ENCODE measurements at places on chromosomes 1 and 21.

DNA sequence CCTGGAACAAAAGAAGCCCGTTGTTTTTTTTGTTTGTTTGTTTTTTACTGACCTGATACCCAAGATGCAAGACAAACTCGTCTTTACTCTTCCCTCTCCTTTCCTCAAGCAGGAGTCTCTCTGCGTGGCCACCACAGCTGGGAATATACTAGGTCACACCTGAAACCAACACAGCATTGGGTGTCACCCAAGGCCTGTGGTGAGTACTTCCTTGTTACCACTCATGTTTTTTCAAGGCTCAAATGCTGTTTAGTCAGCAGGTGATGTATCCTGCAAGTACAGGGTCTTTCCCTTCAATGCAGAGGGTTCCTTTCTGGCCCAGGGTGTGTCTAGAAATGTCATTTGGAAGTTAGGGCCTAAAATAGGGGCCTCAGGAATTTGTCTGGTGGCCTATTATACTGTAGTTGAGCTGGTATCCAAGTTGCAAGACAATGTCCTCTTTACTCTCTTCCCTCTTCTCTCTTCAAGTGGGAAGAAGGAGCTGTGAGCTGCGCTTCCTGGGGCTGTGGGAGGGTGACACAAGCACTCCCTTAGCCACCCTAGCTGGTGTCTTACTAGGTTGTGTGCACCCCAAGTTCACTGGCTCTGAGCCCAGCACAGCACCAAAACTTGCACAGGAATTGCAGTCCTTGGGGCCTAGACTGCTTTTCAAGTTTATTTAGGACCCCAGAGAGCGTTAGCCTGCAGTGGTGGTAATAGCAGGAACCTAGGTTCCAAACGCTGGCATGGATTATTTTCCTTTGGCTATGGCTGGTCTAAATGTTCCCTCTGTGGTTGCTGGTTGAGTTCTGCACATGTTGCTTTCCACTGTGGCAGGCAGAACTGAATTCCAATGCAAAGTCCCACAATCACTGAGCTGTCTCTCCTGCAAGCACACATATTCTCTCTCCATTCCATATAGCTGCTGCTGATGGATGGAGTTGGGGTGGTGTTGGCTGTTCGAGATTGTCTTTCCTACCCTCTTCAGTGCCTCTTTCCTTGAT is 91.4 kb upstream of the LYPLAL1 start:
- no peak for DNase-seq

DNA sequence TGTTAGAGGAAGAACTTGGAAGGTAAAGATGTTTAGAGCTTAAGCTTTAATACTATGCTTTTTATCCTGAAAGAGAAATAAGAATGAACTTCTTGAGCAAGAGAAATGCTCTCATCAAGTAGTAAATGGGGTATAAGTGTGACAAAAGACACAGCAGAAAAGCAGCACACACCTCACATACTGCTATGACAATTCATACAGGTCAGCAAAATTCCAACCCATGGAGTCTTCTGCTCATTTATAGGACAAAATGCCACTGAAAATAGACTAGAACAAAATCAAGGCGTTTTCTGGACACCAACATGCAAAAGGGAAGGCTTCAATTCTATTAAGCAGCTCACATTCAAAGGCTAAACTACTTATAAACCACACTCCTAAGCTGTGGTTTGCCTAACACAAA is 61.2 kb downstream of the EYA3 start:
- no peak for DNase-seq

DNA sequence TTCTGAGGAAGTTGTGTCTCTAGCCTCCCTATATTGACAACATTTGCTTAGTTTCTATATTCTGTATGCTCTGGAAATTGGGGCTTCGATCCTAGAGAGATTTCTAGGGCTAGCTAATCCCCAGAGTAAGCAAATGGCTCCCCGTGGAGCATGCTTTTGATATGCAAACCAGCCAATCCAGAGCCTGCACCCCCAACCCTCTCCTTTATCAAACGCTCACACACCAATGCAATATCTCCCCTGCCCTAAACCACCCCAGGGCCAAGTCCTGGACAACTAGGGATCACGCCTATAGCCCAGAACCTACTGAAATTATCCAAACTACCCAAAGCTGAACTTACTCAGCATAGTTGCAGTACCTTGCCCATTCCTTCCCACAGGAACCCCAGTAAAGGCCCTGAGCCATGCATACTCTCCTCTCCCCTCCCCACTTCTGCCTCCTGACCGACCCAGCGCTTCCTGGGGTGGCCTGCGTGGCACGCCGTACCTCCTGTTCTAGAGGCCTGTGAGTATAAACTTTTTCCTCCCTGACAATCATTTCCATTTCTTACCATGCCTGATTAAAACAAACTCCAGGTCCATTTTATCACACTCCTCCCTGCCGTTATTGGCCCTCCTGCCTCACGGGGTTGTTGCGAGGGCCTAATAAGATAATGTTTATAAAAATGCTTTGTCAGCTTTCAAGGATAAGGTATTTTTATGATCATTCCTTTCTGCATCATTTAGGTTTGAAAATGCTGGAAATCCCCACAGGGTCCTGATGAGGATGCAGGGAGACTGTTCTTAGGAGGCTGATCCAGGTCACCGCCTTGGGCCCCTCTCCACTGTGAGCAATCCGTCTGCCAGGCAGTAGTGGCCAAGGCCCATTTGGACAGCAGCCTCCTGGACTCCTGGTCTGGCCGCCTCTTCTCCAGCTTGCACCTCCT is 102.7 kb downstream of the TENT5C start:
- DNase-seq = peak; percentile 51

- DNase-seq = no peak
Measured at GRCh38 chr1:32801096-32801715, 16.0 kb downstream of the YARS1 start.

DNA sequence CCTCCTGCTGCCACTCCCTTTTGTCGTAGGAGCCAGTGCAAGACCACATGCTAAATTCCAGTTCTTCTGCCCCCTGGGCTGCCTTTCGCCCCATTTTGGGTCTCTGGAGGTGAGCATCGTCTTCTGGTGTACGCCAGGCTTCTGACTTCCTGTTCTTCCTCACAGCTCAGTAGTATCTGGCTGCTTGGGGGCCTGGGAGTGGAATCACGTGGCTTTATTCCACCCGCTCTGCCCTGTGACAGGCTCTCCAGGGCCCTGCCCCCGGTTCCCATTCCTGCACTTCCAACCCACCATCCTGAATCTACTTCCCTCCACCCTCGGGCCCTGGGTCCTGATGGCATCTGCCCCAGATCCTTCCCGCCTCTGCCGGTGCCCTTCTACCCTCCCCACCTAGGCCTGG is 3.6 kb downstream of the NFASC start:
- no peak for DNase-seq

GRCh38 chr1:155669233-155670162 is 19.1 kb downstream of the YY1AP1 start:
- no peak for DNase-seq

DNA sequence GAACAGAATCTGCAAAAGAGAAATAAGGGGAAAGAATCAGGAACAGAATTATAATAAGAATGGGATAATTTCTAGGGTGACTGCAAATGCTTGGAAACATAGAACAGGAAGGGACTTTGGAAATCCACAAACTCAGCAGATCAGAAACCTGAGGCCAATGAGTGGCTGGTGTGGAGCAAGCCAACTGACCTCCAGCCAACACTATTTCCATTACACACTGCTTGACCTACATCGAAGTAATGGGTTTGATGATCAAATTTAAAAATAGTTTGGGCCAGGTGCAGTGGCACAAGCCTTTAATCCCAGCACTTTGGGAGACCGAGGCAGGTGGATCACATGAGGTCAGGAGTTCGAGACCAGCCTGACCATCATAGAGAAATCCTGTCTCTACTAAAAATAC is 284.9 kb downstream of the GRIK1 start:
- no peak for DNase-seq

DNA sequence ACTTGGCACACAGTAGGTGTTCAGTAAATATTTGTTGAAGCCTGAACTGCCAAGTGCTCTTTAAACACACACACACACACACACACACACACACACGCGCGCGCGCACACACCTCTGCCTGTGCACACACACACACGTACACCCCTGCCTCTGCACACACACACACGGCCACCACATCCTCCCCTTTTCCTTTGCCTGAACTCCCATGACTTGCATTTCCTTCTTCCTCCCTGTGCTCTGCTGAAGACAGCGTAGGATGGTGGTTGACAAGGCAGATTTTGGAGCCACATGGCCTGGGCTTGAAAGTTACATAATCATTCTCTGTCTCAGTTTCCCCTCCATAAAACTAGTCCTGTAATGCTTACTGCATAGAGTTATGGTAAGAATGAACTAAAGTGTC is 712.3 kb downstream of the PTPRU start:
- no peak for DNase-seq

GRCh38 chr1:105485207-105485606 is 1571.3 kb upstream of the PRMT6 start:
- DNase-seq = no peak

DNA sequence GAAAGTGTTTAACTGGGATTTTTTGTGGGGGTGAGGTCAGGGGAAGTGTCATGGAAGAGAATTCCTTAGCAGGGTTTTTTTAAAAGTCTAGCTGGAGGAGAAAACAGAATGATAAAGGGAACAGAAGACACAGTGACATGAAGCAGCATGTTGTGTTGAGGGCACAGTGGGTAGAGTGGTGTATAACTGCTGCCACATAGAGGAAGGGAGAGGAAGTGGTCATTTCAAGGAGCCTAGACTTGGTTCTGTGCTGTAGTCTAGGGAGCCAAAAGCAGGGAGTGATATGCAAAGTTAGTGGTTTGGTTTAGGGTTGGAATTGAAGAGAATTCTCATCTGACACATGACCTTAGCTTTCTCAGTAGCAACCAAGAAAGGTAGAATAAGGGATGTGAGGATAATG is 10.2 kb downstream of the EEIG2 start:
- DNase-seq = peak; percentile 36

GRCh38 chr21:37430184-37430821 is 63.7 kb downstream of the DYRK1A start:
- no peak for DNase-seq

DNA sequence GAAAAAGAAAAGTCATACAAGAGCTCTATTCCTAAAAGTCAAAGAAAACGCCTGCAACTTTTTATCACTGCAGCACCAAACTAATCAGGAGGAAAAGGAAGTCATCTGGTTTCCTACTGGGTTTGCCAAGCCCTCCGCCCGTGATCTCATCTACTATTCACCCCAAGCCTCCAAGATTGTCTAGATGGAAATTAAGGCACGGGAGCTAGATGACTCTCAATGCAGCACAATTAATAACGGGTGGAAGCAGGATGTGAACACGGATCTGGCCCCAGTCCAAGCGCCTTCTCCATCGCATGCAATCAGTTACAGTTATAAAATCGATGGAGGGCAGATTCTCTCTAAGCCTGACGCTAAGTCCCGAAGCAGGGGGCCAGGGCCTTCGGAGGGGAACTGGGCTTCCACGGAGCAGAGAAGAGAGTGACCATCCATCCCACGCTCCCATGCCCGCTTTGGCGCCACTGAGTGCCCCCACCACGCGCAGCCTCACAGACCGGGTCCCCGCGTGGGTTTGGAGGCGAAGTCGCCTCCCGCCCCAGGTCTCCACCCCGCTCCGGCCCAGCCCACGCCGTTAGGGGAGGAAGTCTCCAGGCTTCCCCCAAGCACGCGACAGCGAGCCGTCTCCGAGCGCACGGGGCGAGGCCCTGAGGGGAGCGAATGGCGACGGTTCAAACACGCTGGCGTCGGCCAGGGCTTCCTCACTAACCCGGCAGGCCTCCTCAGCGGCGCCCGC is 1.8 kb downstream of the HSF2BP start:
- DNase-seq = no peak

GRCh38 chr1:204592246-204592948 is 76.2 kb downstream of the MDM4 start:
- no peak for DNase-seq

- DNase-seq = no peak
Measured at GRCh38 chr1:208885060-208885459, 640.9 kb upstream of the PLXNA2 start.

- DNase-seq = no peak
Measured at GRCh38 chr1:228277491-228278431, 69.9 kb downstream of the OBSCN start.

- peak; percentile 79 for DNase-seq
Measured at GRCh38 chr21:37435120-37435519, 68.5 kb downstream of the DYRK1A start.

GRCh38 chr1:236181059-236181458 is 38.7 kb downstream of the GPR137B start:
- no peak for DNase-seq

DNA sequence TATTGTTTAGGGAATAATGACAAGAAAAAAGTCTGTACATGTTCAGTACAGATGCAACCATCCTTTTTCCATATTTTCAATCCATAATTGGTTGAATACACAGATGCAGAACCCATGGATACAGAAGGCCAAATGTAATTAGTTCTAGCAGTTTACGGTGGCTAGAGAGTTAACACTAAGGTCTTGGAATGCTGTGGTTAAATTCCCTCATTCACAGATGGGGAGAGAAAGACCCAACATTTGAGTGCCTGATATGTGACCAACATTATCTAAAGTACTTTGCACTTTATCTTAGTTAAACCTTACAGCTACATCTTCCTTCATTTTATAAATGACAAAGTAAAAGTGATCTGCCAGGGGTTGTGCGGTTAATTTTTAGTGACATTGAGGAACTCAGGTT is 5.3 kb downstream of the SCMH1 start:
- DNase-seq = no peak

GRCh38 chr21:45292399-45293219 is 4.9 kb upstream of the POFUT2 start:
- peak; percentile 88 for DNase-seq
